ENCODE measurements at places on chromosomes 11 and 22.

GRCh38 chr11:37914859-37915258, 1316.8 kb upstream of the RAG2 start:
- DNase-seq: no peak

DNA sequence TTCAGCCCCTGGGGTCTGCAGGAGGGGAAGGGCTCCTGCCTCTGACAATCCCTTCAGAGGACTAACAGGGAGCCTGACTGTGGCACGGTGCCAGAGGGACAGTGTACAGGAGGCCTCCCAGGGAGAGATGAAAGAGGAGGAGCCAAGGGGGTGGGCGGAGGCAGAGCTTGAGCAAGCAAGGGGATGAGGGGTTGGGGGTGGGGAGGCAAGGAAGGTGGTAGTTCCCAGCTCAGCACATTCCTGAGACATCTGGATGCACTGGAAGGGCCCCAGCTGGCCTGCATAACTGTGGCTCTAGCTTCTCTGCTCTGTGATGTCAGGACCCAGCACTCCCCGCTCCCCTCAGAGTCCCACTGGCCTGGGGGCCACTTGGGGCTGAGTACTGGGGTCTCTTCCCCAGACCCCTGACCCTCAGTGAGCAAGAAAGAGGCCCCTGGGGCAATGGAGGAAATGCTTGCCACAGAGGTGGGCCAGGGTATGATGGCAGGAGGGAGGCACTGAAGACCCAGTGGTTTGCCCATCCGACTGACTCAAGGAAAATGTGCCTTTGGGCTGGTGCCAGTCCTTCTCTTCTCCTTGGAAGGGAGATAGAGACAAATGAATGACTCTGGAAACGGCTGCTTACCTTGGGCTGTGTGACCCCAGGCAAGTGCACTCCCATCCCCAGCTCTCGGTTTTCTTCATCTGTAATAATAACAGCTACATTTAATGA, 13.3 kb downstream of the CREB3L1 start:
- DNase-seq: no peak

GRCh38 chr11:68128682-68129327, 7.6 kb upstream of the CHKA start:
- DNase-seq: no peak

DNA sequence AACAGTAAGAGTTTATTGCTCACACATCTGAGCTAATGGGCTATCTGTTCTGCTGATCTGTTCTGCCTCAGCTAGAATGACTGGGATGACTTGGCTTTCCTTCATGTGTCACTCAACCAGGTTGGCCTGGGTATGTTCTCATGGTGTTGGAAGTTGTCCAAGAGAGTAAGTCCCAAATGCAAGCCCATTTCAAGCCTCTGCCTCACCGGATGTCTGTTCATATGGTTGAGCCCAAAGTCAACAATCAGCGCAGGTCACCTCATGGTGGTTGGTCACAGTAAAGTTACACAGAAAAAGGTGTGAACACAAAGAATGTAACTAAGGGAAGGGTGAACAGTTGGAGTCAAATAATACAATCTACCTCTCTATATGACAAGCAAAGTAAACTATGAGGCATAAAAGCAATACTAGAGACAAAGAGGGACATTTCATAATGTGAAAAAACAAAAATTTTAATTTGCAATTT, 1.9 kb downstream of the GDPD4 start:
- DNase-seq: no peak

DNA sequence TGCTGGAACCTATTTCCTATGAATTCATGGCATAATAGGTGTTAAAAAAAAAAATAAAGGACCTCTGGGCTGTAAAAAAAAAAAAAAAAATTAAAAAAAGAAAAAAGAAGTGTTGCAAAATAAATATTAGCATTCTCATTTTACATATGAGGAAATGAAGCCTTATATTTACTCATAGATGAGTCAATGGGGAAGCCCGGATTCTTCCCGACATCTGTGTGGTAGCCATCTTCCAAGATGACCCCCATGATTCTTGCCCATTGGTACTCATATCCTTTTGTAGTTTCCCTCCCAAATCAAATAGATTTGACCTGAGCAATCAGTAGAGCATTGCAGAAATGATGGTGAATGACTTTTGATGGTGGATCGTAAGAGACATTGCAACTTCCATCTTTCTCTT, 3.0 kb upstream of the SWAP70 start:
- no peak for DNase-seq

DNA sequence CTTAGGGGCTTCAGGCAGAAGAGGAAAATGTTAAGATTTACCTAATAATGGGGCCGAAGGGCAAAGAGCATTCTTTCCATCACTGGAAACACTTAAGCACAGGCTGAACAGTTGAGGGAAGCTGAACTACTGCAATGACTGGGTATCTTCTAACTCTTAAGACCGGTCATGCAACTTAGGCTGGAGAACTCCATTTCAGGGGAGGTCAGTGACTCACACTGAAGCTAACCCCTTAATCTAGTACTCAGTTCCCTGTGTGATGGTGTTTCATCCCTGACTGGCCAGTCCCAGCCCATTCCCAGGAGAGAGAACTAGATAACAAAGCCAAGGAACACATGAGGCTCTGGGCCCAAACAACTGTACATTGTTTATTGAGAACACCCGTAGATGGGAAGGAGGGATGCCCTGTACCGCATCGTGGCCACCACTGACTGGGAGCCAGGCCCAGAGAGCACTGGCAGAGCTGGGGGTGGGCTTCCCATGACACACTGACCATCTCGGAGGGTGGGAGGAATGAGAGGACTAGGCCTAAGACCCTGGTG, 10.5 kb downstream of the RPL27A start:
- DNase-seq: no peak

GRCh38 chr22:35888181-35888870, 140.3 kb downstream of the RBFOX2 start:
- no peak for DNase-seq
